ENCODE measurements at places on chromosomes 5 and 9.

GRCh38 chr5:3220201-3220600 is 375.4 kb upstream of the IRX1 start:
- DNase-seq, result no peak

DNA sequence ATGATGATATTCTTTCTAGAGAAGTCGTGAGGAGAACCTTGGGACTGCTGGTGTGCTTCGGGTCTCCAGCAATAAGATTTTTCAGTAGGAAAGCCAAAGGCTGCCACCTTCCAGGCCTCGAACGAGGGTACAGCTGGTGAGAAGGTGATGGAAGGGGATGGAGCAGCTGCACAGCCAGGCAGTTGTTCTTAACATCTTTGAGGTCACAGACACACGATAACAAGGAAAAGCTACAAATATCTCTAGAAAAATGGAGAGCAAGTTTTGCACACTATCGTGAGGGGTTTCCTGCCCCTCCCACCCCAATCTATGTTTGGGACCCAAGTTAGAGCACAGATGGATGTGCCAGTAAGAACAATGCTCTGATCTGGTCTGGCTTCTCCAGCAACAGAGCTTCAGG is 6.8 kb upstream of the IL7R start:
- DNase-seq, result no peak

- no peak for DNase-seq
These were observed 178.1 kb downstream of the SGCD start for GRCh38 chr5:156505101-156505500.

DNA sequence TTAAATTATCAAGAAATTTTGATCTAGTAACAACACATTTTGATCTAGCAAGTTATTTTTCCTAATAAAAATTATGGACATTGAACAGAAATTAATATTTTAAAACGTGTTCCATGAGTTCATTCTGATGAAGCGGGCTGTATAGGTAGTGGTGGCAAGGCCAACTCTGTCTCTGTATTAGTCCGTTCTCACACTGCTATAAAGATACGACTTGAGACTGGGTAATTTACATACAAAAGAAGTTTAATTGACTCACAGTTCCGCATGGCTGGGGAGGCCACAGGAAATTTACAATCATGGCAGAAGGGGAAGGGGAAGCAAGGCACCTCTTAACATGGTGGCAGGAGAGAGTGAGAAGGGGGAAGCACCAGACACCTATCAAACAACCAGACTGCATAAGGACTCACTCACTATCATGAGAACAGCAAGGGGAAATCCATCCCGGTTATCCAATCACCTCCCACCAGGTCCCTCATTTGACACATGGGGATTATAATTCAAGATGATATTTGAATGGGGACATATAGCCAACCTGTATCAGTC is 61.2 kb downstream of the TMEM232 start:
- DNase-seq, result no peak

DNA sequence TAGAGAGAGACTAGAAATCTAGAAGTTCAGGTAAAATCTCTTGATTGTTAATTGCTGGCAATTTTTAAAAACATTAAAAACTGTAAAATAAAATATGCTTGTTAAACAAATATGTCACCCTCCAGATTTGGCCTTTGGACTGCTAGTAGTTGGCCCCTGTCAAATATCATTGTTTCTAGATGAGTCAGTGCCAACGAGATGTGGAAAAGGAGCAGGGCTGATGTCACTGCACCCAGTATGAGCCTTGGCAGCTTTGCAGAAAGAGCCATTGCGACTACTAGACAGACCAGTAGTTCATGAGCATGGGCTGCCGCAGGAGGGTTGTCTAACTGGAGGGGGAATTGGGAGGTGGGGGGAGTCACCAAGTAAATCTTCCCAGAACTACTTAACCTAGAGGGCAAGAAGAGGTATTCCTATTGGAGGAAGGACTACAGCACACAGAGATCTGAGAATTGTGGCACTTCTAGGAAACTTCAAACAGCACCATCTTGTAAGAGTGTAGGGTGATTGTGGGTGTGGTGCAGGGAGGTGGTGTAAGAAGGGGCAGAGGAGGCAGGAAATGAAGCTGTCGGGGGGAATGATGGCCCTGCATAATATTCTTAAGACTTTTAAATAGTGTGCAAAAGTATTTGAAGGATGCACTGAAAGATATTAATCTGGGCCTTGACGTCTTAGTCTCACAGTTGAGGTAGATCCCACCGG is 7.1 kb upstream of the DOCK2 start:
- no peak for DNase-seq

GRCh38 chr5:95284572-95285408 is at the start of gene MCTP1:
TSS of gene MCTP1 (minus strand) at chr5:95285094.
- no peak for DNase-seq

GRCh38 chr5:179345433-179346321 is at the start of gene ADAMTS2:
TSS of gene ADAMTS2 (minus strand) at chr5:179345461. CDS start at chr5:179345328, 133 bp downstream.
- DNase-seq, result peak; percentile 82

- DNase-seq, result no peak
These were observed 52.1 kb downstream of the CTNND2 start for GRCh38 chr5:11851965-11852716.

GRCh38 chr9:127538849-127539258 is 73.2 kb upstream of the STXBP1 start:
- no peak for DNase-seq

DNA sequence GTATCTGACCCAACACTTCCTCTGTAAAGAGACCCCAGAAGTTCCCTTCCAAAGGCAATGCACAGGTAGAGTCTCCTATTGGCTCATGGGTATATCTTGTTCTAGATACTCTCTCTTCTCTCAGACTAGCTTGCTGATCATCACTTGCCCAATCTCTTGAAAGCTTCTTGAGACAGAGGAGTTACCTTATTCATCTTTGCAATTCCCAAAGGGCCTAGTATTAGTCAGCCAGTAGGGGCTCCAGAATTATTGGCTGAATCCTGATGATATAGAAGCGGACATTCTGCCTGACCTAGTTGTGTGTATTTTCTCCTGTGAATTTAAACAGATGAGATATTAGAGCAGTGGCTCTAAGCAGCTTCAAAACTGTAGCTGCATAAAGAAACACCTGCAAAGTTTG is 304.0 kb upstream of the KLF4 start:
- DNase-seq, result no peak

GRCh38 chr9:37221489-37222106 is 101.2 kb downstream of the ZCCHC7 start:
- DNase-seq, result no peak

DNA sequence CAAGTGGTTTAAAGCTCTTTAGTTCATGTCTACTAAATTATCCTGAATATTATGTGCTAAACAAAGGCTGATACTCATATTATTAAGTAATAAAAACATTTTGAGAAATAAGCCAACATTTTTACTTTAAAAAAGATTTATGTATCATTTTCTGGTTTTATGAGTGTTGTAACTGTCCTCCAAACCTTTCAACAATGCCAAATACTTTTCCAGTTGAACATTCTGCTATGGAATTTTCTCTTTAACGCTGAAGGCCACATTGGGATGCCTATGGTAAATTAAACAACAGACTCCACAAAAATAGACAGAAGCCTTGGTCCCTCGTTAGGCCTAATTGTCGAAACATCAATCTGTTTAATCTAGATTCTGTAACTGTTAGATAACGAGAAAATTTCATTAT is 131.3 kb downstream of the GLIS3 start:
- DNase-seq, result no peak

DNA sequence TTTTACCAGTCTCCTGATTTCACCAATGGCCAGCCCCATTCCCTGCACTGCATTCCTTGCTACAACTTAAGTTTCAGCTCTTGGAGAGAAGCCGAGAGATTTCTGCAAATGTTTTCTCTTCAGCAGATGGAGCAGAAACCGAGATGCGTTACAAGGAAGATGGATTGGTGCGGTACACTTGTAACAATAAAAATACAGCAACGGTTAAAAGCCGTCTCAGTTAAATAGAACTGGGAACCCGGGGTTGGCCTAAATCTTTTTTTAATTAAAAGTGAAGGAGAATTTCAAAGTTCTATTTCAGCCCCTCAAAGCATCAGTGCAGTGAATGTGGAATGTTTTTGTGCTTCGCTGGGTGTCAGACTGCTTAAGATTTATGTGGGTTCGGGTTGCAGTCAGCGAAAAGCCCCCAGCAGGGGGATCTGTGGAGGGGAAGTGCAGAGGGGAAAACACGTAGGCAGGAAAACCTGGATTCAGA is 19.8 kb downstream of the BRINP1 start:
- no peak for DNase-seq

- DNase-seq, result no peak
These were observed 11.9 kb downstream of the GSN start for GRCh38 chr9:121279776-121280388.

GRCh38 chr5:153584126-153584959 is 93.9 kb downstream of the GRIA1 start:
- no peak for DNase-seq

- no peak for DNase-seq
These were observed 286.4 kb downstream of the EBF1 start for GRCh38 chr5:158813275-158813674.

DNA sequence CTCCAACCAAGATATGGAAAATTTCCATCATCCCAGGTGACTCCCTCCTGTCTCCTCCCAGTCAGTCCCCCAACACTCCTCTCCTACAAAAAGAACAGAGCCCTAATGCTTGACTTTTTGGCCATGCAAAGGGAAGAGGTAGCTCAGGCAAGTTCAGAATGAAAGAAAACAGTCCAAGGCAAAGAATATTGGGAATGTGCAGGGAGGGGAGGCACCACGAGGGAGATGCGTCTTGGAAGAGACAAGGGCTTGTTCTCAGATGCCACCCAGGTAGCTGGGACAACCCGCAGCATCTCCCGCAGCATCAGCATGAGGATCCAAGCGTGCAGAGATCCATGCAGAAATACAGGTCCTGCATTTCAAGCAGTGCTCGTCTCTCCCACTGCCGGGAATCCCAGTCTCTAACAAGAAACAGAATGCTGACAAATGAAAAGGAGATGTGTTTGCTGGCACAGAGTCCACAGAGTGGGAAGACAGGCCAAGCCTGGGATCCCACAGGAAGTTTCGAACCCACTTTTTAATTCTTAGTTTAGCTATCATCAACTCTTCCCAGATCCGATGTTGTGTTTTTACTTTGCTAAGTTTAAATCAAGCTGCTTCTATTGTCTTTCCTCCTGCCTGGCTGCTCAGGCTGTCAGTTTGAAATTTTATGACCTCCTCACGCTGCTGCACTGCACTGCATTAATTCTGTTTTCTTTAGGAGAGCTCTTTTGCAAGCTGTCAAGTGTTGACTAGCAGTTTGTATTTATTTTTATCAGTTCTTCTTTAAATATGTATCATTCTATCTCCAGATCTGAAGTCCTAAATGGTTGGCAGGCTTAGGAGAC is 86.8 kb upstream of the OSMR start:
- no peak for DNase-seq

GRCh38 chr9:90965226-90966030 is 163.8 kb downstream of the SYK start:
- no peak for DNase-seq
